ENCODE measurements at places on chromosomes 6 and 20.

DNA sequence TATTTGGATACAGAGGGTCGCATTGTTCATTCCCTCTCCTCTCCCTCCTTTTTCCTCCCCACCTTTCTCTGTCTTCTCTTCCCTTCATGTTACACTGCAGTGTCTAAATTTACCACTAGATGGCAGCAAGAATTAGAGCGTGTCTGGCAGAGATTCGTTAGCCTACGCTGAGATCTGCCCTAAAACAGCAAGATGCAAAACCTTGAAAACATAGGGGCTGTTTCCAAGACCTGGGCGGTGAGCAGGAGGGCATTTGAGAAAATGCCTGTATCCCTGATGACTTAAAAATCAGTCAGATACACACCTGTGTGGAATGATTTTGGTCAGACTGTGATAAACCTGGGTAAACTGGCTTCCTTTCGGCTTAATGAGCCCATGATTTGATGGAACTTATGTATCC, 101.5 kb upstream of the ISM1 start:
- DNase-seq = no peak

DNA sequence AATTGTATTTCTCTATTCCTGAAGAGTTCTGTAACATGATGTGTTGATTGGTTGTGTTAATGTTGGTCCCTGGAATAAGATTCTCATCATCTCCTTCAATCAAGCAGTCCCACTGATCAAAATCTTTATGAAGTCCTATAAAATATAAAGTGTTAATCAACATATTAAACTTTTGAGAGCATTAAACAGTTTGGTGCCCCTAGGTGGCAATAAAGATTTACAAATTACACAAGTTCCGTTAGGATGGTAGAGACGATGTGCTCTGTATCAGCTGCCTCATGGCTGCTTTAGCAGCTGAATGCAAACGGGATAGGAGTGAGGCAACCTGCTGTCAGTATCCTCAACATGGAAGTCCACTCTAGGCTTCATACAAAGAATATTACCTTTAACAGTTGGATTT, 16.9 kb downstream of the TDRD6 start:
- DNase-seq = no peak

GRCh38 chr20:51456511-51457509, 85.7 kb downstream of the NFATC2 start:
- DNase-seq = peak; percentile 34

GRCh38 chr20:23601715-23602114, 4.0 kb downstream of the CST9 start:
- no peak for DNase-seq

GRCh38 chr6:18245642-18246041, 18.7 kb downstream of the DEK start:
- DNase-seq = no peak

- no peak for DNase-seq
Observed at GRCh38 chr6:119066517-119066916, 11.9 kb downstream of the FAM184A start.

DNA sequence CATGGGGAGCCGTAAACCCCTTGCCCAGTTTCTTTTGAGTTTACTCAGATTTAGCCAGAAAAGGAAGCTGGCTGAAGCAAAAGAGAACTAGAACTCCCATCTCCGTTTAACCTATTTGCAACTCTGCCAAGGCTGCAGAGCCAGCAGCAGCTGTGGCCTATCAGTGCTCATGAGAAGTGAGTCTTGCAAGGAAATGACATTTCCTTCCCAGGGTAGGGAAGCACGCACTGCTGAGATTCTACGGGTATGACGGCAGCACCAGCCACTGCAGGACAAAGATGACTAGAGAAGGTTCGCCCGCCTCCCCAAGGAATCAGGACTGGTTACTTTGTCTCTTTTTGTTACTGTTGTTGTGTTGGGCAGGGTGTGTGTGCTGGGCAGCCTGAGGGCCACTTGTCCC, 47.6 kb downstream of the PPP1R3G start:
- no peak for DNase-seq

DNA sequence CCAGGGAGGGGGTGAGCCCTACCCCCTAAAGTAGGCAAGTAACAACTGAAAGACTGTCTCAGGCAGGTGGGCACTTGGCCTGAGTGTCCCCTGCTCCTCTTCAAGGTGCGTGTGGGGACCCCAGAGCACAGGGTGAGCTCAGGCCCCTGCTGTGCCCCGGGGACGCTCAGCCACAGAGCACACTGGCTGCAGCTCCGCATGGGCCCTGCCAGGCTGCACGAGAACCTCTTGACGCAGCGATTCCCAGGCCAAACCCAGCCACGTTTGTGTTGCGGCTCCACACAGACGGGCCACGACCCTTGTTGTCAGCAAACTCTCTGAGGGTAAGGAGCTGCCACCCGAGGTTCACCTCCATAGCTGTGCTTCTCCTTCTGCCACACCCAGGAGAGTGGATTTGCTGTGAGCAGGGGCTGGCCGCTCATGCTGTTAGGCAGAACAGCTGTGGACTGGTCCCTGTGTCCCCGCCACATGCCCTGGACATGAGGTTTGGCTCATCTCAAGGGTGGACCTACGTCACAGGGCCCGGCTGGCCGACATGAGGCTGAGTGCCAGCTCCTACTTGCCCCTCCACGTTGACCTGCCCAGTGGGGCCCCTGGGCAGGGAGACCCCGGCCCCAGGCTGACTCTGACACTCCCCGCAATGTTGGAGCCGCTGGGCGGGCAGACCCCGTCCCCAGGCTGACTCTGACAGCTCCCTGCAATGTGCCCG, 29.7 kb upstream of the GATA5 start:
- no peak for DNase-seq

DNA sequence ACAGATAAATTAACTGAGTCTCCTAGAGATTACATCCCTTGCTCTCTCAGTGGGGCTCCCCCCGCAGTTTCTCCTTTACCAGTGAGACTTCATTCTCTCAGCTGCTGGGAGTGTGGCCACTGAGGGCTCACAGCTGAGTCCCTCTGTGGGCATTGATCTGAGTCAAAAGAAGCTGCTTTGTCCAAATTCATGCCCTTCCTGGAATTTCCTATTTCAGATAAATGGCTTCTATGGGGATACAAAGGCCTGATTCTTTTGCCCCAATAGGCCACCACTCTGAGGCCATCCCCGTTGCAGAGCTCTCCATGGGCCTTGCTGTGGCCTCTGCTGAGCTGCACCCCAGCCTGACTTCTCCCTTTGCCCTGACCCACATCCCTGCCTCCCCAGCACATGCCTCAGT, 10.0 kb downstream of the CST5 start:
- DNase-seq = no peak
